Stimulated activated CD8-positive, alpha-beta memory T cell treated with anti-CD3 and anti-CD28 coated beads, Interleukin-7, amount 100 ng/mL, for 24 hours (primary cell): ENCODE measurements at places on chromosomes 4 and X.

DNA sequence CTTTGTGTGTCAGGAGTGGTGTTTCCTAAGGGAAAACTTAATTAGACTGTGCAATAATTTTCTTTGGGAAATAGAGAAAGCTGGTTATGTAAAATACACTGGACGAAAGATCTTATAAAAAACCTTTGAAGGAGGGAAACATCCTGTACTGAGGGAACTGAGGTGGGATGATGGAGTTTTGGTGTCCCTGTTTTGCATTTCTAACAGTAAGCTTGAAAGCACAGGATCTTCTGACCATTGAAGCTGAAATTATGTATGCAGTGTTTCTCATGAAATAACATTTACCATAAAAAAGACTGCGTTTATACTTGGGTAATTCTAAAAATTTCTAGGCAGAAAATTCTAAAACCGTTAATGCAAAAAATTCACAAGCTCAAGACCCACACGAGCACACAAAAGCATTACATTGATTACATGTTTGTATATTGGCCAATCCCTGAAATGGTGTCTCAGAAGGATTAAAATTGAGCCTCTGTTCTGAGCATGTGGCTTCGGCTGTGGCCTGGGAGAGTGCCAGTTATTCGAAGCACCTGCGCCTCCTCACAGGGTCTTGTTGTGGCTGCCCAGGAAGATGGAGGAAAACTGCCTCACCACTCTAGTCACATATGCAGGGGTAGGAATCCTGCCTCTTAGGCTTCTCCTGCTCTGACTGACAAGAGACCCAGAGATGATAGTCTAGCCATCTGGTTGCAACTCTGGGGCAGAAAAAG, 49.5 kb downstream of the JADE3 start:
- DNase-seq: no peak

- DNase-seq: no peak
Observed at GRCh38 chr4:147078362-147078761, 132.7 kb upstream of the TTC29 start.

DNA sequence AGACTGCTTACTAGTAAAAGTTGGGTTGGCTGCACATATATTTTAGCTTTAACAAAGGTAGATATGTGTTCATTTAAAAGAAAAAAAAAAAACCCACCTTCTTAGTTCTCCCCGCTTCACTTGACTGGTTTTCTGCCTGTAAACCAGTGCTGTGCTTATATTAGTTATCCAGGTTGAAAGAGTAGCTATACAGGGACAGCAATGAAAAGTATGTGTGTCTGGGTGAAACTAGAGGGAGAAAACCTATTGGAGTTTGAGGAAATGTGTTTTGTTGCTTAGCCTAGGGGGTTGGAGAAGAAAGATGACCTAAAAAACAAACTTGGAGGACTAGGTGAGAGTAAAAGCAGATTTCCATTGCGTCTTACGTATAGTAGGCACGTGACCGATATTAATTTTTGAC, 4.5 kb downstream of the JADE1 start:
- no peak for DNase-seq

GRCh38 chrX:53374222-53374820, 48.1 kb downstream of the SMC1A start:
- no peak for DNase-seq

DNA sequence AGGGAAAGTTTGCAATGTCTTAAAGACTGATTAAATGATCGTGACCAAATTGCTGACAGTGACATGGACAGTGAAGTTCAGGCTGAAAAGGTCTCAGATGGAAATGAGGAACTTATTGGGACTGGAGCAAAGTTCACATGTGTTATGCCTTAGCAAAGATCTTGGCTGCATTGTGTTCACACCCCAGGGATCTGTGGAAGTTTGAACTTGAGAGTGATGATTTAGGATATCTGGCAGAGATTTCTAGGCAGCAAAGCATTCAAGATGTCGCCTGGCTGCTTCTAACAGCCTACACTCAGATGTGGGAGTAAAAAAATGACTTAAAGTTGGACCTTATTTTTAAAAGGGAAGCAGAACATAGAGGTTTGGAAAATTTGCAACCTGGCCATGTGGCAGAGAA, 21.4 kb downstream of the SCARB2 start:
- no peak for DNase-seq

DNA sequence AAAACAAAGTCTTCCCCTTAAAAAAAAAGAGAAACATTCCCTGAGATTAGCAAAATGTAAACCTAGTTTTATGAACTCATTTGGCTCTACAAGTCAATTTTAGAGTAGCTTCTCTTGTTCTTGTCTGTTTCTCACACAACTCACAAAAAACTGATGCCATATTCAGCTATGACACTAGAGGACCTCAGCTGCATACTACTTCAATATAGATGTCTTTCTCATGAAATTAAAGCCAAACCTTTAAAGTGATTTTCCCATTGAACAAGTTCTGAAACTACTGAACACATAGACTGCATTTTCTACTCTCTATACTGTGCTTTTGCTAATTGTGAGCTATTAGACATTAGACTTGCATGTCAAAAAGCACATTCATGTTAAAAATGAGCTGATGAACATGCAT, 49.8 kb downstream of the TBCK start:
- no peak for DNase-seq

DNA sequence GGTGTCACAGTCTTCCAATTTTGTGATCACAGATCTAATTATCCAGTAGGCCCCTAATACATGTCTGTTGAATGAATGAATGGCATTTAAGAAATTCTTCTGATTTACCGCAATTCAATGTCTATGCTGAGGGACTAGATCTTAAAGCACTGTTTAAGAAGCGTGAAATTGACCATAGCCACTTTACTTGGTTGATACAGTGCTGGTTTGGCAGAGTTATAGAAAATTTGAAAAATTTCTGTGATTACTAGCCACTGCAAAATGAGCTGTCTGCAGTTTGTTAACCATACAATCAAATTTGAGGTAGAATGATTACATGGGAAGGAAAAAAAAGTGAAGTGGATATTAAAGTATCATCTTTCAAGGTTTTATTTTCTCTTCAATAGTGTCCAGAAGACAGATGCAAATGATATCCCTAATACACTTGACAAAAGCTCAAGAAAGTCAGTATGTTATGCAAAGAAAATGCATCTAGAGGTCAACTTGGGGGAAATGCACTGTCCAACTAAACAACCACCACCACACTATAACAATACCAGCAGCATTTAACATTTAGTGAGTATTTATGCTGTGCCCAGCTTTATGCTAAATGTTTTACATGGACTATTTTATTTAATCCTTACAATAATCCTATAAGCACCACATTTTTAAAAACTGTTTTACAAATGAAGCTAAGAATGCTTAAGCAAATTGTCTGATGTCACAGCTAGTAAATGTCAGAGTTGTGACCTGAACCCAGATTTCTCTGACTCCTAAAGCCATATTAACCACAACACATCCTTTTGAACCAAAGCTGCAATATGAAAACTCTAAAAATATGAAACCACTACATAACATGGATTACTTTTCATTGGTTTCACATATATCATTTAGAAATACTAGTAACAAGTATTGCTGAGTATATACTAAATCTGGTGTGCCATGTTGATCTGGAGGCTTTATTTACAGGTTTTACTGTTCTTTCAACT, 217.9 kb upstream of the MAB21L2 start:
- DNase-seq: no peak

- no peak for DNase-seq
Observed at GRCh38 chr4:8248091-8248490, 21.5 kb upstream of the HTRA3 start.

DNA sequence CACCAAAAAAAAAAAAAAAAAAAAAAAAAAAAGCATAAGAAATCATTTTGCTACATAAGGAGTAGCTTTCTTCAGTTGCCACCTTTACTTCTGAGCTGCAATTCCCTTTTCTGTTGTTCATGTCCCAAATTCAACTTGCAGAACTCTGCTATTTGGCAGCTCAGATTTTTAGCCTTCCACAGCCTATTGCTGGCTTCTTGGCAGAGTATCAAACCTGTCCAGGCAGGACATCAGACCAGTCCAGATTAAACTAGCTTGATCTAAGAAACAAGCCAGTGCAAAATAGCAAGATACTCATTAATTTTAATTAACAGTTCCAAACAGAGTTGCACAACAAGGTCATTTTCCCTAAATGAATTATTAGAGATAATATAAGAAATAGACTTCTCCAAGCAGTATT, 123.6 kb upstream of the NR3C2 start:
- no peak for DNase-seq

DNA sequence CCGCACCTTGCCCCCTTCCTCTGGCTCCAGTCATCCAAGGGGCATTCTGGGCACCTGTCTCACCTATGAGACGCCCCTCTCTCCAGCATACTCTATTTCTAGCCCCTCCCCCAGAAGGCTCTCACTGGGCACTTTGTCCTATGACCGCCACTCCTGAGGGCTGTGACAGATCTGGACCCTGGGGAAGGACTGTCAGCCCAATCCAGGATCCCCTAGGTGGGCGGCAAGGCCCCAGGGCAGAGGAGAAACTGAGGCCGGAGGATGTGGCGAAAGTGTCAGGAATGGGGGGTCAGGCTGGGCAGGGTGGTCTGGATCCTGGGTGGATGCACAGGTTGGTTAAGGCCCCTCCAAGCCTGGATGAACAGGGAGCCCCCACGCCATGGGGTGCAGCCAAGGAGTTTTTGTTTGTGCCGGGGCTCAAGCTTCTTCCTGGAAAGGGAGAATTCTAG, 16.2 kb upstream of the NAT8L start:
- no peak for DNase-seq

- no peak for DNase-seq
Observed at GRCh38 chr4:35087218-35087617, 1157.1 kb downstream of the ARAP2 start.

GRCh38 chr4:81495345-81495744, 23.6 kb upstream of the RASGEF1B start:
- no peak for DNase-seq

DNA sequence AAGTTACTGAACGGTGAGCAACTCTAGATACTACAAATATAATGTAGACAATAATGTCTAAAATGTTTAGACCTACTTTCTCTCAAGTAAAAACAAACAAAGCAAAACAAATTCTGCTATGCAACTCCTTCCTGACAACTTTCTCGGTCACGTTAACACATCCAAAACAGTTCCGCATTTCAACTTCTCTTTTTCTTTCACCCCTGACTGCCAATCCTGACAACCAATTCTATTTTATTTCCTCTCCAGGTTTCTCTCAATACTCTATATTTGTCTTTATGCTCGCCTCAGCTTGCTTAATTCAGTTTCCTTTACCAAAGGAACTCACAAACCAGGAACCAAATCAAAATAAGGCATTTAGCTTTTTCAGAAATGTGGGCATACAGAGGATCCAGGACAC, 513.0 kb downstream of the FSTL5 start:
- DNase-seq: no peak

DNA sequence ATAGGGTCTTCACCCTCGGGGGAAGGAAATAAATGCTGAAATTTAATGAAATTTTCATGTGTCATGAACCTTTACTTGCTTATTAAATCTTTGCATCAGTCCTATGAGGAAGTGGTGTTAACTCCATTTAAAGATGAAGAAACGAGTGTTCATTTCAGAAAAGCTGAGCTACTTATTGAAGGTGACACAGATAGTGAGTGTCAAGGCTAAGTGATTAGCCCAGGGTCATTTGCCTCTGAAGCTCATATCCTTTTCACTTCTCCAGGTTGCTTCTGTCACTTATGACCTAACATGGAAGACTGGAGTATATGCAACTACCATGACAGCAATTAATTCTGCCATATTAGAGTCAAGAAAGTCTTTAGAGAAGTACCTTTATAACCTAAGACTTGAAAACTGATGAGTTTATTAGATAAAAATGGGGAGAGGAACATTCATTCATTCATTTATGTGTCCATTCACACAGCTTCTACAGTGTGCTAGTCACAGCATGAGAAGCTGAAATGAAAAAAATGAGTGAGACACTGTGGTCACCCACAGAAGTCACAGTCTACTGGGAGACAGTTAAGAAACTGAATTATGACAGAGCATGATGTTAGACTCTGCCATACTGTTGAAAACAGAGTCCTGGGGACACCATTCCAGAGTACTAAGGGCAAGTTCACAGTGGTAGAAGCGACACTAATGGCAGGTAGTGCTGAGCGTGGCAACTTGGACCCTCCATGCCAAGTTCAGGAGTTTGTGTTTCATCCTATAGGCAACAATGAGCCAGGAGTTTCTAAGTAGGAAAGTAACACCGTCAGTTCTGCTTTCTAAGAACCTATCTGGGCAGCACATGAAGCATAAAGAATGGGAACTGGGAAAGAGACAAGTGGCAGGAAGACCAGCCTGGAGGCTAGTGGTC, 21.3 kb downstream of the ALPK1 start:
- no peak for DNase-seq

- DNase-seq: no peak
Observed at GRCh38 chr4:160372390-160372789, 1269.5 kb downstream of the RAPGEF2 start.

DNA sequence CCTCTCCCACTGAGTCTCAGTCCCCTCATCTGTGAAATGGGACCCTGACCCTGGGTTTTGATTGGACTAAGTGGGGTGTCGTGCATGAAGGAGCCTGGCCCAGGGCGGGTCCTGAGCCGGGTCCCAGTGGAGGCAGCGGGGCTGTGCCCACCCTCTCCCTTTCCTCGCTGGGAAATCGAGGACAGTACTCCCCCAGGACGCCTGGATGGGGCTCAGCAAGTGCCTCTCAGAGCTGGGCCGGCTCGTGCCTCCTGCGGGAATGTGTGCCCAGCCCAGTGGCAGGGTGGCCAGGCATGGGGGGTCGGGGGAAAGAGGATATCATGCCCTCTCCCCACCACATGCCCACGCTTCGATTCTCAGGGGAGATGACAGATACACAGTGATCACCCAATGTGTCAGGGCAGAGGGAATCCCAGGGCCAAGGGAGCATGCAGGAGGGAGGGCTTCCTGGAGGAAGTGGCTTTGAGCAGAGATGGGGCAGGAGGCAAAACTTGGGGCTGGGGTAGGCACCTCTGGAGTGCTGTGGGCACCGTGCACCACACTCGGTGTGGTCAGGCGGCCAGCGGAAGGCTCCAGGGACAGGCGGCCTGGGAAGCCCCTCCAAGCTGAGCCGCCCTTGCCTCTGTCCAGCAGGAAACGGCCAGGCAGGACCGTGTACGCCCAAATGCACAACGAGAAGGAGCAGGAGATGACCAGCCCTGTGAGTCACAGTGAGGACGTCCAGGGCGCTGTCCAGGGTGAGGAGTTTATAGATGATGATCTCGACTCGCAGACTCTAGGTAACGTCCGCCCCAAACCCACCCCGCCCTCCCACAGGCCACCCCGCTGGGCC, 203.0 kb downstream of the AFAP1 start:
- DNase-seq: no peak

- no peak for DNase-seq
Observed at GRCh38 chrX:30787012-30787411, 102.0 kb downstream of the TAB3 start.

DNA sequence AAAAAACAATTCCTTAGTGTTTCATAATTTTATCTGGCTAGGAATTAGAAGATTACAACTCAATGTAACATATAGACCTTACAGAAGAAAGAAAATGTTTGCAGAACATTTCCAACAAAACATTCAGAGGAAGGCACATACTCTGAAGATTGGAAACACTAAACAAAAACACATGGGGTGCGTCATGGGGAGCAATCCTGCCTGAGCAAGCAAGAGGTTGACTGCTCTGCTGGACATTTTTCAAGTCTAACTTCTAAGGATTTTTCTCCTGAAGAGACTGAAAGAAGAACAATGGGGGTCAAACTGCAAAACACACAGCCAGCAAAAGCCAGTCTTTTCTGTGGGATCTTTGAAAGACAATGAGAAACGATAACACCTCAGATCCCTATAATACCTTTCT, 182.8 kb downstream of the GUCY2F start:
- DNase-seq: no peak
